Epithelial cell of proximal tubule (primary cell): ENCODE measurements at places on chromosomes 7 and 10. TPM values are rescaled to one million over a fixed set of nuclear protein-coding genes. Genes with fewer than 3 reads are reported as not detected.

DNA sequence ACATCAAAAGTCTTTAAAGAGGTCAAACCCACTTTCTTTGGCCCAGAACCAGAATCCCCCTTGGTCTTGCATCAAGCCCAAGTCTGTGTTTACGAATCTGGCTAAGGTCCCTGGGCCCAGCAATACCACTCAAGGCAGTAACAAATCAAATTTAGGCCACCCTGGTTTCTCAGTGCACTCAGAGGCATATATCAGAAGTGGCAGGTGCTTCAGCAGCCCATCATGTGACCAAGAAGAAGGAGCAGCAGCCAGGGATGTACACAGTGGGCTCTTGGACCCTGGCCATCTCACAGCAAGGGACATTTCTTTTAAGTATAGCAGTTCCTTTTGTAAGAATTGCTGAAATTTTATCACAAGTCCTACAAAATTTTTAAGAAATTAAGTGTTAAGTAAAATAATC, 7.3 kb upstream of the SLC25A13 start:
- no peak for DNase-seq

DNA sequence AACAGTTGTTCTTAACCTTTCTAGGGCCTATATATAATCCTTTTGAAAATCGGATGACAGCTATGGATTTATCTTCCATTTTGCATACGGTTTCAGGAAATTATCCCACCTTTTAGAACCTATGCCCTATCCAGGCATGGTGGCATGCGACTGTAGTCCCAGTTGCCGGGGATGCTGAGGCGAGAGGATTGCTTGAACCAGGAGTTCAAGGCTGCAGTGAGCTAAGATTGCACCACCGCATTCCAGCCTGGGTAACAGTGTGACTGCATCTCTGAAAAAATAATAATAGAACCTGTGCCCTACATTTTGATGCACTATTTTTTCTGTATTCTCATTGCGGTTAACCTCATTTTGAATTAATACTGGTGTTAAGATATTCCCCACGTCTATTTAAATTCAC, 11.6 kb downstream of the CCAR1 start:
- DNase-seq, result no peak

DNA sequence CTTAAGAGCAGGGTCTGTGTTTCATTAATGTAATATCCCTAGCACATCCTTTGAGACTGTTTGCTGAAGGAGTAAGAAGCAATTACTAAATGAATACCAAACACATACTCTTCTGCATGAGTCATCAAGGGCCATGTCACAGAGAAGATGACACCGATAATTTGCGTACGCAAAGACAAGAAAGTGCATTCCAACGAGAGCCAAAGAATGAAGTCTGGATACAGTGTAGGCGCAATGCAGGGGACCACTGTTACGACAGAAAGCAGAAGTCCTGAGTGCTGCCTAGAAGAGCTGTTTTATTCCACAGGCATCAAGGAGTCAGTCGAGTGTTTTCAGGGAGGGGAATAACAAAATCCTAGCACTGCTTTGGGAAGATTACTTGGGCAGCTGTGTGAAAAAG, 62.7 kb downstream of the VPS41 start:
- DNase-seq, result no peak

- DNase-seq, result no peak
Observed at GRCh38 chr7:135285547-135286233, 52.1 kb downstream of the STRA8 start.

CDNF gene
- total RNA-seq, result 0.29 TPM in 1 of 2 replicates, not detected in the other

RSU1 gene
- 46.9 and 60.7 TPM in 2 replicates for total RNA-seq

TMEM176A gene
- total RNA-seq, result 12.4 TPM in 1 of 2 replicates, not detected in the other

GRCh38 chr7:4659551-4660286, 22.4 kb upstream of the FOXK1 start:
- no peak for DNase-seq

GRCh38 chr10:6045314-6045848, 16.8 kb downstream of the IL2RA start:
- DNase-seq, result no peak

DNA sequence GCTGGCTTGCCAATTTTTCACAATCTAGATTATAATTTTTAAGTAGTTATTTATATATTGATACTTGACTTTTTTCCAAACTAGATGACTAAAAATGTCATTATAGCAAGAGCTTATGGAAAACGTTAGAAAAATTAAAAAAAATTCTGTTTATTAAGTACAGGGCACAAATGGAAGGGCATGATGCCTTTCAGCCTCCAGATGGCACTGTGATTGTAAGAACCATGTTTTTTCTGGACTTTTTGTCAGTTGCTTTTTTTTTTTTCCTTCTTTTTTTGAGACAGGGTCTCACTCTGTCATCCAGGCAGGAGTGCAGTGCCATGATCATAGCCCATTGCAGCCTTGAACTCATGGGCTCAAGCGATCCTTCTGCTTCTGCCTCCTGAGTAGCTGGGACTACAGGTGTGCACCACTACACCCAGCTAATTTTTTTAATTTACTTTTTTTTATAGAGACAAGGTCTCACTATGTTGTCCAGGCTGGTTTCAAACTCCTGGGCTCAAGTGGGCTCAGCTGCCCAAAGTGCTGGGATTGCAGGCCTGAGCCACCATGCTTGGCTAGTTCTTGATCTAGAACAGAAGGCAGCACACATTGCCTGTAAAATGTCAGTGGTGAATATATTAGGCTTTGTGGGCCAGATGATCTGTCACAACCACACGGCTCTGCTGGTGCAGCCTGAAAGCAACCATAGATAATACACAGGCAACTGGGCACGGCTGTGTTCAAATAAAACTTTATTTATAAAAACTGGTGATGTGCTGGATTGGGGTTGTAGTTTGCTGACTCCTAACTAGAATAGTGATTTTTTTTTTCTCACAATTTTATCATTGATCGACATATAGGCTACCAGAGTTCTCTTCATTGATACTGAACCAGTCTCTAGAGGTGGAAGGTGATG, 27.4 kb downstream of the UCMA start:
- DNase-seq, result no peak

CNTNAP2 gene
- 2.7 and 9.2 TPM in 2 replicates for total RNA-seq

- DNase-seq, result no peak
Observed at GRCh38 chr7:127976738-127977120, 54.5 kb downstream of the LRRC4 start.

DNA sequence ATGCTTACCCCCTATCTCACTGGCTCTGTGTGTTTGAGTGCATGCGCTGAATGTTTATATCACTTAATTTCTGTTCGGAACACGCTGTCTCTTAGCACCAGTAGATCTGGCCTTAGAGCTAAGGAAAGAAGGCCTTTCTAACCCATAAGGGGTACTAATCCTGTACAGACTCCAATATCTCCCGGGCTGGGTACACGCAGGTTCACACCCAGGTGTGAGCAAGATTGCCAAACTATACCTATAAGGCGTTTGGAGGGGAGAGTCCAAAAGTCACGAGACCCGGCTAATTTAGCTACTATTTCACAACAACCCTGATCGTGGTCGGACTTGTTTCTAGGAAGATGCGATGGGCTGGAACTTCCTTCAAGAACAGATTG, 727 bp upstream of the PDSS1 start:
- DNase-seq, result no peak

CALHM1 gene
- not detected in 2 replicates for total RNA-seq

GRCh38 chr10:11448545-11449244, 162.8 kb downstream of the USP6NL start:
- no peak for DNase-seq

DNA sequence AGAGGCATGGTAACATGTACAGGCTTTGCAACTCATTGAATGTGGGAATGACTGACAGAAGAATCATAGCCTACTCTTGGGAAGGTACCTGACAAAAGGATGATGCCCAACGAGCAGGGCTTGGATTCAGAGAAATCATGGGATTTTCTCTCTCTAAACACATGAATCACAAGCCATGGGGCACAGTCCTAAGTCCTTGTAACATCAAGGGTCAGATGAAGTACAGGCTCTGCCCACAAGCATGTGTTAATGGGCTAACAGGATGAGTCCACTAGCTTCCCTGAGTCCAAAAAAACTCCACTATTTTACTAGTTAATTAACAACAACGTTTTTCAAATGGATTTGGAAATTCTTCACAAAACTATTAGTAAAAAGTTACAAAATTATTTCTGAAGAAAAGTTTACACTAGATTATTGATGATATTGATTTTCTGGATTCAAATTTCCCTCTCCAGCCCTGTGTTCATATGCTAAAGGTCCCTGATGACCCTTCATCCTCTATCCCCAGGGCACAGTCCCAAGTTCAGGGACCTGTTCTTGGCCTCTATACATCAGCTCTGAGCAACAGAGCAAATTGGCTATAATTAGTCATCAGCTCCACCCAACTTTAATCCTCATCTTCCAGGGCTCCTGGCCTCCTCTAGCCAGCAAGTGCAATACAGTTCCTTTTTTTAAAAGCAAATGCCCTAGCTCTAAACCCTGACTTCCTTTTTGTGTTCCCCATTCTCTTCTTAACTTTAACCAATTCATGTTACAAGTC, 99.8 kb downstream of the GSAP start:
- DNase-seq, result peak; percentile 75

GRCh38 chr10:83164156-83164555, 975.2 kb upstream of the GHITM start:
- no peak for DNase-seq

GLI3 gene
- total RNA-seq, result 2.1 and 2.6 TPM in 2 replicates

HOXA5 gene
- 20.1 and 47.6 TPM in 2 replicates for total RNA-seq

ITGB8 gene
- total RNA-seq, result 58.6 and 121 TPM in 2 replicates

- DNase-seq, result no peak
Observed at GRCh38 chr10:115649217-115649616, 556.1 kb downstream of the ATRNL1 start.

ZNF117 gene
- total RNA-seq, result 2.0 and 3.6 TPM in 2 replicates

WNT8B gene
- not detected in 2 replicates for total RNA-seq

SBDS gene
- 82.9 and 83.5 TPM in 2 replicates for total RNA-seq

MALRD1 gene
- 0.06 TPM in 1 of 2 replicates, not detected in the other for total RNA-seq

DNA sequence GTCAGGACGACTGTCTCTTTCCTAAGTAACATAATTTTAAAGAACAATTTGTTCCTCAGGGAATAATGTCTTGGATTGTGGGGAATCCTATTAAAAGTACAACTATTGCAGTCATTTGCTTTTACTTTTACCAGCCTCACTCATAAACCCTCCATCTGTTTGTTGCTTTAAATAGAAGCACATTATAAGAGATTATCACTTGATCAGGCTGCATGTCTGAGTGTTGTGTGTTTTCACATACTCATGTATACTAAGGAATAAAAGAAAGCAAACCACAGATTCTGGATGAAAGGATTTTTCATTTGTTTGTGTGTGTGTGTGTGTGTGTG, 1077.8 kb downstream of the KCNMA1 start:
- DNase-seq, result no peak

- DNase-seq, result peak; percentile 42
Observed at GRCh38 chr7:44307301-44307900, 18.0 kb downstream of the CAMK2B start.

DNA sequence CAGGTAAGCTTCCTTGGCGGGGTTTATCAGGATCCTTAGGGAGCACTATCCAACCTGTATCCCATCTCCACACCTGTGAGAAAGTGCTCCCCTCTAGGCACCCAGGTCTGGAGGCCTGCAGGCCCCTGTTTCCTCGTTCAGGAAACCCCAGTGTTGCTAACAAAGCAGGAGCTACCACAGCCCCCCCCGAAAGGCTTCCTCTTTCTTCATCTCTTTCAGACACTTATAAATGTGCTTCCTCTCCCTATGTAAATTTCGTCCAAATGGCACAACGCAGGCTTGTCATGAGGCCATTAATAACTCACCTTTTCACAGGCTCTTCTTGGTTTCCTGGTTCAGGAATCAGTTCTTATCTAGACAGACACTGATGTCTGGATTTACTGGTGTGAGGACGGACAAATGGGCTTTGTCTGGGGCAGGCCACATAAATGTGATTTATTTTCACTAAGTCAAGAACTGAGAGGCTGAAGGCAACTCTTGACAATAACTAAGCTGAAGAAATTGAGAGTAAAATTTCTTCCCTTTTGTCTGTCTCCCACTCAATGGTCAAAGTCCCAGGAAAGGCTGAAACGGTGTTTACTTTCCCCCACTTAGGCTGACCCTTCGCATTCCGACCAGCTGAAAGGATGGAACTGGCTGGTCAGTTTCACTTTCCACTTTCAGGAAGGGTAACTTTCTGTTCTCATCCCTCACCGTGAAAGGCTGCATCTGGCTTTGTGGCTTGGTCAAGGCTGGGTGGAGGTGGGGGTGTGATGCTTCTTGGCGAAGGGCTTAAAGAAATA, 46.8 kb downstream of the PIK3AP1 start:
- DNase-seq, result peak; percentile 70

DNA sequence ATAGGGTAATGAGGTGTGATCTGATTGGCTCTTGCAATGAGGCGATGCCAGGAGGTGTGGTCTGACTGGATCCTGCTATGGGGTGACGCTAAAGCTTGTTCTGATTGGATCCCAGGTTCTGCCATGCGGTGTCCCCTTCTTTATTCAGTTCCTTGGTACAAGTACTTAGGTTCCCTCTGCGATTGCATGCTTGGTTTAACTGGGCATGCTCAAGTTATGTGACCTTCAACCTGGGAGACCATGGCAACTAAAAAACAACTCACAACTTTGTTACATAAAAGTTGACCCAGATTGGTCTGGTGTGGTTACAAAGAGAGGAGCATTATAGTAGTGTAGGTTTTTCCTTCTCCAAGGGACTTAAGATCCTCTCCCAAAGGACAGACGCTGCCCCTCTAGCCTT, 49.5 kb upstream of the DNAJC1 start:
- peak; percentile 94 for DNase-seq

CEP55 gene
- 73.2 and 115 TPM in 2 replicates for total RNA-seq

DNA sequence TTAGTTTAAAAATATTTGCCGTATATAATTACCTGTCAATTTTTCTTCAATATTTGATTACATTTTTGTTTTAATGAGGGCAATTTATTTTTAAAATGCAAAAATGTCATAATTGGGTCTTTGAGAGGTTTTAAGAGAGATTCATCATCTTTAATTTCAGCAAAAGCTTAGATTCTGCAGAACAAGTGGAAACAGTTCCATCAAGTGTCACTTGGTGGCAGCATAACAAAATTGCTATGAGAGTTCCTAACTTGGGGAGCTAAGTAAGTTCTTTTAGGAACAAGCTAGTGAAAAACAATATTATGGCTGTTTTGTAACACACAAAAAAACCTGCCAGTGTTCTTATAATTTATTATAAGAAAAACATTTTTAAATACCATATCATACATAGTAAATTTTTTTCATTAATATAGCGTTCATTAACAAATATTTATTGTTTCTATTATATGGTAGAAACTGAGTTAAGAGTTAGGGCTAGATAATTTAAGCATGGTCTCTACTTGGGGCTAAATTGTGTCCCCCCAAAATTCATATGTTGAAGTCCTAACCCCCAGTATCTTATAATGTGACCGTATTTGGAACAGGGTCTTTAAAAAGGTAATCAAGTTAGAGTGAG, 155.2 kb downstream of the MAGI2 start:
- no peak for DNase-seq

TFR2 gene
- 1.1 and 5.9 TPM in 2 replicates for total RNA-seq

TAS2R4 gene
- total RNA-seq, result 0.14 and 0.23 TPM in 2 replicates
